ENCODE measurements at places on chromosomes 1 and 21.
A peak's percentile ranks its signal among the peaks of the same experiment; 100 is the strongest.

DNA sequence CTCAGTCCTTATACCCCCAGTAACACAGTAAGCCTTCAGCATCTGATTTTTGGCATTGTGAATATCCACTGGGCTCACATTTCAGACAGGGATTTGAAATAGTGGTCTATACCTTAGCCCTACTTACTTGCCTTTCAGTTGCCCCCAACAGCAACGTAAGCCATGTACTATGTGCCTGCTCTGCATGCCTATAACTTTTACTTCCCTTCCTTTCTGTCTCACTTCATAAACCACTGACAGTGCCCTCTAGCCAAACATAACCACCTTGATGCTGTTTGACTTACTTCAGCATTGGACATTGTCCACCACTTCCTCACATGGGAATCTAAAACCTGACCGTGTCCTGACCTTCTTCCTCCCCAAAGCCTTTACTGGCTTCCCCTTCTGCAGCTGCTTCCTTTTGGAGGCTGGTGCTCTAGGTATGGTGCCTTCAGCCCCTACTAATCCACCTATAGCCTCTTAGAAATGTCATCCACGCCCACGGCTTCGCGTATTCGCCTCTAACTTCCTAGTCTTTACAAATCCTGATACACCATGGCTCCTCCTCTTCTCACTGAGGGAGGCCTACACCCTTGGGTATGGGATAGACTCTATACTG is 3.6 kb upstream of the ZNF672 start:
- DNase-seq, result no peak

GRCh38 chr21:41368735-41369104 is 6.9 kb downstream of the MX2 start:
- no peak for DNase-seq

- no peak for DNase-seq
Measured at GRCh38 chr1:181936269-181936668, 125.2 kb downstream of the ZNF648 start.

- DNase-seq, result no peak
Measured at GRCh38 chr1:235500971-235501540, 3.2 kb downstream of the B3GALNT2 start.

- peak; percentile 97 for DNase-seq
Measured at GRCh38 chr1:244970744-244971551, 106.6 kb upstream of the HNRNPU start.

- peak; percentile 12 for DNase-seq
Measured at GRCh38 chr1:70504176-70504820, 93.2 kb downstream of the CTH start.

GRCh38 chr21:33884376-33885171 is 31.0 kb downstream of the ATP5PO start:
- DNase-seq, result peak; percentile 83

DNA sequence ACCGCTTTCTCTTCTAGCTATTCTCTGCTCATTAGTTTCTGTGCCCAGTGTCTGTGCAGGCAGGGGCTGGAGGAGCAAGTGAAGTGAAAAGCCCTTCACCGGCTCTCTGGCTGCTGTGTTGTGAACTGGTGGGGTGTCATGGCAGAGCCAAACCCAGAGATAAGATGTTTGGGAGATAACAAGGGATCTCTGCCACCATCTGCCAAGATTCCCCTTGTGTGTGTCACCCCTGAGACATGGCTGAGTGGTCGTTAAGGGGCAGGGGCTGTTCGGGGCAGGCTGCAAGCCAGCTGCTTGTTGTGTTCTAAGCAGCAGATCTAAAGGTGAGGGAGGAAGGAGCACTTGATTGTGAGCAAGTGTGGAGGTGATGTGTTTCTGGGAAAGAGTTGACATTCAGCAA is 24.5 kb downstream of the CNIH3 start:
- DNase-seq, result no peak

GRCh38 chr1:171909711-171910110 is 68.4 kb downstream of the DNM3 start:
- peak; percentile 87 for DNase-seq

GRCh38 chr1:174068000-174068399 is 45.8 kb upstream of the RC3H1 start:
- no peak for DNase-seq

DNA sequence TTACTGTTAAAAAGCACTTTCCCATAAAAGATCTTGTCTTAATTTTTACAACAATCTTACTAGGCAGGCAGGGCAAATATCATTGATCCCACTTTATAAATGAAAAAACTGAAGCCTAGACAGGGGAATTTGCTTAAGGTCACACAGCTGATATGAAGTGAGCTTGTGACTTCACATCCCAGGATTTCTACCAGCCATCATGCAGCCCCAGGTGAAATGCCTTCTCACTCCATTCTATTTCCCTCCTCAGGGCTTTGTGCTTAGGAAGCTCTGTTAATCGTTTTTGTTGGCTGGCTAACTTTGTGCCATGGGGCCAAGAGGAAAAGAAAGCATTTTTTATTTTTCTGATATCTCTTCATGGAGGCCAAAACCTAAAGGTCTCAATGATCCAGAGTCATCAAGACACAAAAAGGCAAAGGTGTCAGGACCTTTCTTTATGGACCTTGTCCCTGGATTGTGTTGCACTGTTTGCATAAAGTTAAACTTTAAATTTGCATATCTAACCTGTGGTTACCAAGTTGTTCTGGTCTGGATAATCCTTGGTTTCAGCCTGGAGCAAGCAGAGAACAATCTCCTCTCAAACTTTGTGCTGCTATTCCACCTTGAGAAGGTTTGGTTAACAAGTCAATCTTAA is 44.8 kb upstream of the ZNF326 start:
- DNase-seq, result no peak

GRCh38 chr1:157195521-157196244 is 57.5 kb upstream of the ETV3 start:
- DNase-seq, result no peak

- DNase-seq, result peak; percentile 52
Measured at GRCh38 chr1:185733818-185734735, at the start of gene HMCN1. Gene HMCN1 (plus strand): TSS chr1:185734391. CDS start chr1:185734780, 389 bp downstream.

DNA sequence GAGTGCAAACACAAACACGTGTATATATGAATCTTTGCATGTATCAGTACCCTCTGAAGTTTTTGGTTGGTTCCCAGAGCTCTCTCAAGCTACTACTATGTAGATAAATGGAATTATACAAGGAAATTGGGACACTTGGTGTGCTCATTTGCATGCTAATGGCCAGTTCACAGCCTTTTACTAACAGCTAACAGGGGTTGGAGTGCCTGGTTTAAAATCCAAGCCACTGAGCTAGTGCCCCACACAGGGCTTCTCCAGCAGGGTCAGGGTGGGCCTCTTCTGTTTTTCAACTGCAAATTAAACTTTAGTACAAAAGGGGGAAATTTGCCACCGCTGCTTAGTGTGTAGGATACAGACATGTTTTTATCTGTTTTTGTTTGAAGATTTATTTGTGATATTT is 121.0 kb downstream of the ATP5PO start:
- DNase-seq, result no peak

GRCh38 chr1:225825607-225826007 is 15.7 kb downstream of the EPHX1 start:
- no peak for DNase-seq

DNA sequence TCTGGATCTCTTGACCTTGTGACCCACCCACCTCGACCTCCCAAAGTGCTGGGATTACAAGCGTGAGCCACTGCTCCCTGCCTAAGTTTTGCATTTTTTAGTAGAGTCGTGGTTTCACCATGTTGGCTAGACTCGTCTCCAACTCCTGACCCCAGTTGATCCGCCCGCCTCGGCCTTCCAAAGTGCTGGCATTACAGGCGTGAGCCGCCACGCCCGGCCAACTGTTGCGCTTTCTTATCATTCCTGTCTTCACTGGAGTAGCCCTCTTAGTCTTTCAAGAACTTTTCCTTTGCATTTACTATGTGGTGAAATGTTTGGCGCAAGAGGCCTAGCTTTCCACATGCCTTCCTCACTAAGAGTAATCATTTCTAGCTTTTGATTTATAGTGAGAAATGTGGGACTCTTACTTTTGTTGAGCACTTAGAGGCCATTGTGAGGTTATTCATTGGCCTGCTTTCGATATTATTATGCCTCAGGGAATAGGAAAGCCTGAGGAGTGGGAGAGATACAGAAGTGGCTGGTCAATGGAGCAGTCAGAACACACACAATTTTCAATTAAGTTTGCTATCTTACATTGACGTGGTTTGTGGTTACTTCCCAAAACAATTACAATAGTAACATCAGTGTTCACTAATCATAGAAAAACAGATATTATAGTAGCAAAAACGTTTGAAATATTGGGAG is 111.0 kb downstream of the ZMYM4 start:
- peak; percentile 84 for DNase-seq

Measured in foreskin melanocyte (primary cell).